ENCODE measurements at places on chromosomes 4 and X.

DNA sequence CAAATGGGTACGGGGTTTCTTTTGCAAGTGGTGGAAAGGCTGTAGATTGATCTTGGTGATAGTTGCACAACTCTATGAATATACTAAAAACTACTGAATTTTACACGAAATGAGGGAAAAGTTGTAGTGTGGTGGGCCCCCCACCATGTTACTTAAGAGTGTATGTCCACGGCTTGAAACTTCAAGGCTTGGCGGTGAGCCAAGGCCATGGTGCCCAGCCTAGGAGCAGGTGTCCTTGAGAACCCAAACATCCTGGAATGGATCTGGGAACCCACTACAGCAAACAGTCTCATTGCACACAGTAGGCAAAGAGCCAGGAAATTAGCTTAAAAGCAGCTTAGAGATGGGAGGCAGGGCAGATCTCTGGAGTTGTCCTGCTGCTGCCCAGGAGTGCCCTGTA is 62.9 kb downstream of the BRCC3 start:
- DNase-seq: no peak

GRCh38 chr4:68803013-68803412 is 12.8 kb upstream of the UGT2B10 start:
- no peak for DNase-seq

DNA sequence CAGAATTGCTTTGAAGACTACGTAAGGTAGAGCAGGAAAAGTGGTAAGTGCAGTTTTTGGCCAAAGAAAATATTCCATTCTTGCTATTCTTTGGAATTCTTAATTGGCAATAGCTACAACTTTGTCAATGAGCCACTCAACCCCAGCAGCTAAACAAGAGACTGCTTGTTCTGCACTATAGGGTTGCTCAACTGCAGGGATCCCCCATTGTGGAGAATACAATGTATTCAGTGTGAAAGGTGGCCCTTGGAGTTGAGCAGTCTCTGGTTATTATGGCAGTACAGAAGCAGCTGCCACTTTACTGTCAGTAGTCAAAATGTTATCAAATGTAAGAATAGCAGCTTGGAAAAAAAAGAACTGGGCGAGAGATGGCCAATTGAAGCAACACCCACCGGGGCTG is 808.7 kb downstream of the CENPC start:
- DNase-seq: no peak

DNA sequence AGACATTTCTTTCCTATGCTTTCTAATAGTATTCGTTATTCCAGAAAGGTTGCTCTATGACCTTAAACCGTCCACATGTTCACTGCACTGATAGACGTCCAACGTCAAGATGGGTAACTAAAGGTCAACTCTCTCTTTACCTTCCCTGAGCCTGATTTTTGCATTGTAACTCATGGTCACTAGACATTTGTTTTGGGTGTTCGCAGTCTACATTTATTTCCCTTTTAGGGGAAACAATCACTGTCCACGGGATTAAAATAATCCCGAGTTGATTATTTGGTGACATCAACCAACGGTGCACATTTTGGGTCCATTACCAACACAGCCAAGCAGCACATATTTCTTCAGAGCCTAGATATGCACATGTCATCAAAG is 540 bp upstream of the HADH start:
- no peak for DNase-seq

- DNase-seq: no peak
Observed at GRCh38 chrX:135453381-135453780, 31.6 kb downstream of the SMIM10L2A start.

- no peak for DNase-seq
Observed at GRCh38 chr4:104411502-104411901, 83.2 kb downstream of the CXXC4 start.

DNA sequence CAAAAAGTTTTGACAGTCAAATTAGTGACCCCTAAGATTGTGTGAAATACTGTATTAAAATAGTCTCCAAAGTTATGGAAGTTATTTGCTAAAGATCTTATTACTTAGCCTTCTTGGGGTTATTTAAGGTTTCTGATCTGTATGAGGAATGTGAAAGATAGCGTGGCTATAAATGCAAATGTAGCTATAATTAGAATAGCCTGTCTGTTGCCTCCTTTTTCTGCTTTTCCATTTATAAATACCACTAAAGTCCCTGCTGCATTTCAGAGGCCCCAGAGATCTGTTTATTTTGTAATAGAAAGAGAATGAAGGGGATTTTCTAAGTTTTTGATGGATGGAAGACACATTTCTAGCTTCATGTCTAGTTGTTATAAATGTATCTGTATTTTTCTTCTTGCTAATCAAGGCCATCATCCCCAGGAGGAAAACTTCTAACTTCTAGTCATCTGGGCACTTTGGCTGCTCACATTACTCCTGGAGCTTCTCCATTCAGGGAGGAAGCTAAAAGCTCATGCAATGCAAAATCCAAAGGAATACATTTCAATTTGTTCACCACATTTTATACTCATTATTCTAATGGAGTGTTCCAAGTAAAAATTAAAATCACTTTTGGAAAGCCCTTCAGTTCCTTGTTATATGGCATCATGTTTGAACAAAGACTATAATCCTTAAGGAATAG is 73.9 kb downstream of the INTS12 start:
- DNase-seq: no peak

DNA sequence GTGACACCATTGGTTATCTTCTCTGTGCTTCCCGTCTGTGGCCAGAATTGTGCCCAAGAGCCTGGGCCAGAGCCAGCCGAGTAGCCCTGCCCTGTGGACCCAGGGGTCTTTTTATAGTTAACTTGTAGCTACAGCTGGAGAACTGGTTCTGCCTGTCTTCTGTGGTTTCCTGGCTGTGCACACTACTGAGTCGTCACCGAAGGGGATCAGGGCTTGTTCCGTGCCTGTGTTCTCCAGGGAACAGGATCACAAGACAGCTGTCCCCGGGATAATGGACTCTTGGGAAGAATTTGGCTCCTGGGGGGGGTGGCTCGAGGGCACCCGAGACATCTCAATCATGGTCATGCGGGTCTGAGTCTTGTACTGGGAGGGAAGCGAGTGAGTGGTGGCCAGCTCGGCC is 22.1 kb upstream of the OPN1LW start:
- DNase-seq: no peak

DNA sequence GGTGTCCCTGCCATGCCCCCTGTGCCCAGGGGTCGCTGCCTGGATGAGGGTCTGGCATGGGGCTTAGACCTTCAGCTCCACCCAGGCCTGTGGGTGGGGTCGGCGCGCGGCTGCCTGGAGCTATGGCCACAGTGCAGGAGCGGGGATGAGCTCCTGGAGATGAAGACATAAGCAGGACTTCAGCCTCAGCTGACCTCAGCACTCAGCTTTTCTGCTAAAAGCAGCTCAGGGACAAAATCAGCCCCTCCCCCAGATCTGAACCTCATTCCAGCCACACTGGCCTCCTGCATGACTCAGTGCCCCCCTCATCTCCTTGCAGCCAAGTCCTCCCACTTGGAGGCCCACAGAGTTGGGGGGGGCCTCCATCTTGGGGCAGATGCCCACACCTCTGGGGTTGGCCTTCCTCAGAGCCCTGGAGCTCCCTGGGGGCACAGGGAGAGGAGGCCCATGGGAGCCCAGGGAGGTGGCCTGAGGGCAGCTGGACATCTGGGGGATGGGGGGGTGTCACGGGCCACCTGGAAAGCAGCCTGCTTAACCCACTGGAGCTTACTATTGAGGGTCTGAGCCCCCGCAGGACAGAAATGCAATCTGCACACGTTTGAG is 19.4 kb upstream of the CPLX1 start:
- no peak for DNase-seq

GRCh38 chr4:6175426-6175825 is 24.9 kb downstream of the JAKMIP1 start:
- no peak for DNase-seq

DNA sequence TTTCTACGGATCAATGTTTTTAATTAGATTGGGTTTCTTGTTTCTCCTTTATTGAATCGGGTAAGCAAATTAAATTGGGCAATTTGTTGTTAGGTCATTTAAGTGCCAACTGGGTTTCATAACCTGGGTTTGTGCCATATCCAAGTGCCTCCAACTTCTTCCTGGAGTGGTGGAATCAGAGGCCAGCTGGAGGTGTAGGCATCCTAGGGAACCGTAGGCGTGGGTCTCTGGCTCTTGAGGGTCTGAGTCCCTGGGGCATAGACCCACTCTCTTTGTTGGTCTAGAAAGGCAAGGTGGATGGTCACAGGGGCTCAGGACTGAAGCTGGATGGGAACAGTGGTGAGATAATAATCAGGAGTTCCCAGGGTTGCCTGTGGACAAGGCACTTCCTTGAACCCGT is 18.3 kb downstream of the CNGA2 start:
- DNase-seq: no peak

GRCh38 chr4:113682730-113683537 is 78.6 kb downstream of the CAMK2D start:
- no peak for DNase-seq

GRCh38 chr4:164413743-164414142 is 340.2 kb upstream of the SMIM31 start:
- no peak for DNase-seq

- DNase-seq: no peak
Observed at GRCh38 chr4:131426023-131426758, 1722.9 kb upstream of the PCDH10 start.

- no peak for DNase-seq
Observed at GRCh38 chrX:119045884-119046283, 26.9 kb upstream of the CT47C1 start.

GRCh38 chr4:38099908-38100407 is 139.8 kb downstream of the PTTG2 start:
- DNase-seq: no peak

- DNase-seq: no peak
Observed at GRCh38 chr4:21203416-21203815, 503.2 kb downstream of the PACRGL start.
